ENCODE measurements at places on chromosomes 12 and 14.

- DNase-seq: no peak
These were observed 37.6 kb upstream of the C14orf180 start for GRCh38 chr14:104541905-104542465.

- DNase-seq: no peak
These were observed 26.1 kb upstream of the GZMB start for GRCh38 chr14:24659916-24660570.

DNA sequence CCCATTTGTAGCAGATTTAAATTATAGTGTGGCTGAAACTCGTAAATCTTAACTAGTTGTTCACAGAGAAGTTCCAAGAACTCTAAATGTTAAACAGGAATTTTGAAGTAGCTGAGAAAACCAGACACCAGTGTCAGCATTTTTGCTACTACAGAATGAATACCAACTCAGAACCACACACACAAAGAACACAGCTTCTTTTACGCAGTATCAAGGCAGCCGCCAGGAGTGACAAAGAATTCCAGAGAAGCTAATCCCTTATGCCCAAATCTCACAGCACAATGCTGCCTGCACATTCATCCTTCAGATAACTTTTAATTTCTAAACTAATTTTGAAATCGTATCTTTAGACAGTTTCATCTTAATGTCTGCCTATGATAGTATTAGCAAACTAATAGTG lies 37.4 kb downstream of the SLC6A15 start:
- DNase-seq: no peak

DNA sequence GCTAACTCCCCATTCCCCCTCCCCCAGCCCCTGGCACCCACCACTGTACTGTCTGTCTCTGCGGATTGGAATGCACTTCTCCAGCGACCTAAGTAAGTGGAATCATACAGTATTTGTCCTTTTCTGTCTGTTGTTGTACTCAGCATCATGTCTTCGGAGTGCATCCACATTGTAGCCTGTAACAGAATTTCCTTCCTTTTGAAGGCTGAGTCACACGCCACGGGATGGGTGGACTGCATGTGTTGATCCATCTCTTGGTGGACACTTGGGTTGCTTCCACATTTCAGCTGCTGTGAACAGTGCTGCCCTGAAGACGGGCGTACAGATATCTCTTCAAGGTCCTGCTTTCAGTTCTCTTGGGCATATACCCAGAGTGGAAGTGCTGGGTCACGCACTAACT lies 34.4 kb downstream of the DDX51 start:
- no peak for DNase-seq

DNA sequence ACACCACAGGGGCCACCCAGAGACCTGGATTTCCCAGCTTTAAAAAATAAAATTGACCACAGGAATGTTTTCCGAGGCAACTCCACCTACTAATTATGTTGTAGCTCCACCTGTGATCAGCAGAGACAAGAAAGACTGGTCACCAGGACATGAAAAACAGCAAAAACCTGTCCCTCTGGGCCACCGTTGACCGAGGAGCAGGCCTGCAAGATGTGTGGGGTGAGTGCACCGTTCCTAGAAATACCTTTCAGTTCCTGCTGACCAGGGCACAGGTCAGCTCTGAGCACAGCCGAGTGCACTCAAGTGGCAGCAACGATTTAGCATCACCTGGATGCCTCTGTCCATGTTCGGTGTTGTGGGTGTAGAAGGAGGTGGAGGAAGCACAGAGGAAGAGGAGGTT lies 16.9 kb downstream of the FZD10 start:
- no peak for DNase-seq

- no peak for DNase-seq
These were observed 36.4 kb upstream of the PRIMA1 start for GRCh38 chr14:93824518-93825234.

- peak; percentile 5 for DNase-seq
These were observed 150.9 kb upstream of the GRIP1 start for GRCh38 chr12:66829660-66830325.

DNA sequence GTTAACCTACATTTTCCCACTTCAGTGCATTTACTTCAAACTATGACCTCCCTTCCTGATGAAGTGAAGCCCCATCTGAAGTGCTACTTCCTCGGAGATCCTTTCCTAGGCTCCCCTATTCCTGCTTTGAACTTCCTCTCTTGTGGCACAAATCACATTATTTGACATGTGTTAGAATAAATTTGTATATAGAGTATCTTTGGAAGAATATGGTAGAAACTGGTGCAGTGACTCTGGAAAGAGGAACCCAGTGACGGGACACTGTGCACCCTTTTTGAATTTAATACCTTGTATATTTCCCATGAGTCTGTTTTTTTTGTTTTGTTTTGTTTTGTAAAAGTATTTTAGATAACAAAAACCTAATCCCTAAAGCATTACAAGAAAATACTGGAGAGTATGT lies 66.4 kb upstream of the SRSF5 start:
- DNase-seq: no peak

- DNase-seq: no peak
These were observed 34.6 kb upstream of the MEG3 start for GRCh38 chr14:100791348-100791735.

DNA sequence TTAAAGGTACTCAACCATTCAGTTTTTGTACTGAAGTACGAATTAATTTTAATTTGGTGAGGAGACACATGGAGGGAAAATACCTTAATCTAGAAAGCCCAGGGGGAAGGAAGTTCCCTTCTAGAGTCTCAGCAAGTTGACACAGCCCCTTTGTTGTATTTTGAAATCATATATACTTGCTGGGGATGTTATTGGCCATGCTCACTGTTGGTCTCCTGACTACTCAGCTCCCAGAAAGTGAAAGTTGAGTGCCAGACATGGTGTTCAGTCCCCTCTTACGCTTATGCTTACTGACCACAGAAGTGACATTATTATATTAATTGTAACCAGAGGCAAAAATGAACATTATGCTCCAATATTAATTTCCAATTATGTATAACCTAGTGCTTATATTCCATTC lies 28.1 kb downstream of the ARF6 start:
- DNase-seq: peak; percentile 42

GRCh38 chr14:86779416-86779815 lies 1213.6 kb downstream of the GALC start:
- no peak for DNase-seq

- no peak for DNase-seq
These were observed 67.0 kb upstream of the RD3L start for GRCh38 chr14:104009297-104009696.

DNA sequence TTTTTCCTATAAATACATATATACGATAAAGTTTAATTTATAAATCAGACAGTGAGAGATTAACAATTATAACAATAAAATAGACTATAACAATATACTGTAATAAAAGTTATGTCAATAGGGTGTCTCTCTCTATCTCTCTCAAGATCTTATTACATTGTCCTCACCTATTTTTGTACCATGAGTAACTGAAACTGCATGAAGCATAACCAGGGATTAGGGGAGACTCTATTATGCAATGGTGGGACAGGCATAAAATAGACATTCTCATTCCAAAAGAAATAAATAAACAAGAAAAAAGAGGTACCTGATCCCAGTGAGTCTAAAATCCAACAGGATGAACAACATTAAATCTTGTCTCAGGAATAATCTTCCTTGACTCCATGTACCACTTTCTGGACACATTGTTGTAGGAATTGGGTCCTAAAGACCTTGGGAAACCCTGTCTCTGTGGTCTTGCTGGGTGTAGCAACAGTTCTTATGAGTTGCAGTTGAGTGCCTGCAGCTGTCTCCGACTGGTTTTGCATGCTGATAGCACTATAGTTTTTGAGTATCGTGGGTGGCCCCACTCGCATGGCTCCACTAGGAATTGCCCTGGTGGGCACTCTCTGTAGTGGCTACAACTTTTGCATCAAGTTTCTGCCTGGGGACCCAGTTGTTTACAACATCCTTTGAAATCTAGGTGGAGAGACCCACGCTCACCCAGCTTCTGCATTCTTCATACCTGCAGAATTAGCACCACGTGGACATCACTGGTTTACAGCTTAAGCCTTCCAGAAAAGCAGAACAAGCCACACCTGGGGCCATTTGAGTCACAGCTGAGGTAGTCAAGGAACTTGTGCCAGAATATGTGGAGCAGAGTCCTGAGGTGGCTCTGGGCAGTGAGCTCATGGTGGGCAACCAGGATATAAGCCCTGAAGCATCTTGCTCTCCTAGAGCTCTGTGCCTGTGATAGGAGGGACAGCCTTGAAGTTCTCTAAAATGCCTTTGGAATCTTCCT lies 204.7 kb downstream of the KITLG start:
- DNase-seq: no peak

GRCh38 chr12:66279123-66279712 lies 23.1 kb upstream of the HELB start:
- DNase-seq: peak; percentile 28

DNA sequence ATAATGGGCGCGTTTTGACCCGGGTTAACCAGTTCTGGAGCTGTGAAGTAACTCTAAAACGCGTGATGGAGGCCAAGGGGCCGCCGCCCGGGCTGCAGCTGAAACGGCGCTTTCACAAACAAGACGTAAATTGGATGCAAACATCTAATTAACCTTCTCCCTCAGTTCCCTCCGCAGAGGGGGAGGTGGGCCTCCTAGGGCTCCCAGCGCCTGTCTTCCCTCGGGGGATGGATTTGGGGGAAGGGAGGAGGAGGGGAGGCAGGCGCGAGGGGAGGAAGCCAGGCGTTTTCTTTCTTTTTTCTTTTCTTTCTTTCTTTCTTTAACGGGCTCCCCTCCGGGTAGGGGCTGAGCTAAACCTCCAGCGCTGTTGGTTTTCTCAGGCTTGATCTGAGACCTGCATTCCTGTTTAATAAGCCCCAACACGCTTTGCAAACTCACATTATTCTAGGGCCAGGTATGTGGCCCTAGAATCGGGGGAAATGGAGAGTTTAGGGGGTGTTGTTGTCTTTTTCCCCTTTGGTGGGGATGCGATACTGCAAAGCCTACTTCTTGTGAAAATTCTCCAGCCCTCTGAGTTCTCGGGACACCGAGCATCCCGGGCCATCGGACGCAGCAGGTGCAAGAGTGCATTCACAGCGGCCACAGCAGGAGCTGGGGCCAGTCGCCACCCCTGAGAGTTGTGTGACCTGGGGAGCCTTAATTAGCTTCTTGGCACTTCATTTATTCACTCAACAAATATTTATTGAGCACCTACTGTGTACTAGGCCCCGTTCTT lies 43.6 kb upstream of the LHX5 start:
- no peak for DNase-seq

DNA sequence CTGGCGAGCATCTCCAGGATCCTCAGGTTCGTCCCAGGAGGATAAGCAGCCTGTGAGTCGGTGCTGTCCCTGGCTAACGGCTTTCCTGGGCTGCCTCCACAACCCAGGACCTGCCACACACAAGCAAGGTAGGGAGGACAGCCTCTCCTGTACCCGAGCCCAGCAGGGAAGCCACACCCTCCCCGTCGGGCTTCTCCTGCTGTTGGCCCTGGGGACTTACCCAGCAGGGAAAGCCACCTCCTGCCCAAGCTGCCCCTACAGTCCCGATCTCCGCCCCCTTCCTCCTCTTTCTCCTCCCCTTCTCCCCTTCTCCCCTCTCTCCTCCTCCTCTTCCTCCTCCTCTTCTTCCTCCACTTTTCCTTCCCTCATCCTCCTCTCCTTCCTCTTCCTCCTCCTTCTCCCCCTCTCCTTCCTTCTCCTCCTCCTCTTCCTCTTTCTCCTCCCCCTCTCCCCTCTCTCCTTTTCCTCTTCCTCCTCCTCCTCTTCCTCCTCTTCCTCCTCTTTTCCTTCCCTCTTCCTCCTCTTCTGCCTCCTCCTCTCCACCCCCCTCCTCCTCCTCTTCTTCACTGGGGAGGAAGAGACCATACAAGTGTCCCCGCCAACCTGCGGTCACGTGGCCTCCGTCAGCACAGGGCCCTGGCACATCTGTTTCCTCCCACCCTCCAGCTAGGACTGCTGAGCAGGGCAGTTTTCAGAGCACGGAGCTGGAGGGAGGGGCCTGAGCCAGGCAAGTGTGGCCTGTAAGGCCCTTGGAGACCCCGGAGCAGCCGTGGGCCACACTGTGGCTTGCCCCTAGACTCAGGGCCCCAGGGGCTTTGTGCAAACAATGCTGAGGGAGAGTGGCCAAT lies 17.3 kb upstream of the RFLNA start:
- no peak for DNase-seq

DNA sequence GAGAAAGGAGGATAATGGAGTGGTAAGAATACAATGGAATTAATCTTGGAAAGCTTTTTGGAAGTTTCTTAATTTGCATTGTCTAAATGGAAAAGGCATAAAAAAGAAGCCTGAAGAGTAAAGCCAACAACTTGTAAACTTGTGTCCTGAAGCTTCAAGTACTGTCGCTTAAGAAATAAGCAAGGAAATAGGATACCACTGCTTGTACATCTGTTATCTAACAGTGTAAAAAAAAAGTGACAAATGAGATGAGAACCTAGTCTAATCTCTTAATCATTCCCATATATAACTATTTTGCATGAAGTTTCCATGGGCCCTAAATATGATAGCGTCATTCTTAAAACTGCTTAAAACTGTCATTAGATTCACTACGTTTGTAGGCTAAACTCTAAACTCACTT lies 134.0 kb upstream of the DYRK2 start:
- no peak for DNase-seq

DNA sequence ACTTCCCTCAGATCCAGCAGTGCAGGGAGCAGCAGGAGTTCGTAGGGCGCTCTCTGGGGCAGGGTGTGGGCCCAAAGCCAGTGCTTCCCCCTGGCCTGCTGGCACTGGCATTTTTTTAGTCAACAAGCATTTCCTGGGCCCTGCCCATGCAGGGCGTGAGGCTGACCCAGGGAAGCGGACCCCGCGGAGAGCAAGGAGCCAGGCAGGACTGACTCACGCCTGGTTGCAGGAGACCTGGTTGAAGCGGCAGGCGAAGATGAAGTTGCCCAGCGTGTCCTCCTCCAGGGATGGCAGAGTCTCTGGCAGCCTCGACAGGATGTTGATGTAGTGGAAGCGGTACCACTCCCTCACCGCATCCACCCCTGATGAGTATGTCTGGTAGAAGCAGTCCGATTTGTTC lies 13.5 kb downstream of the SCNN1A start:
- no peak for DNase-seq

- DNase-seq: peak; percentile 70
These were observed 10.1 kb downstream of the NDRG2 start for GRCh38 chr14:21014761-21015190.

GRCh38 chr14:55309761-55310365 lies 38.6 kb downstream of the FBXO34 start:
- no peak for DNase-seq

- DNase-seq: peak; percentile 82
These were observed at the start of gene BMAL2 for GRCh38 chr12:27332714-27333402. BMAL2 (plus strand) TSS chr12:27332836; CDS start chr12:27333073, 237 bp downstream.

All from GM20000 (cell line).